H7 (cell line): ENCODE measurements at places on chromosomes 5 and 9. TPM values are rescaled to one million over a fixed set of nuclear protein-coding genes. Genes with fewer than 3 reads are reported as not detected.

The C5orf46 gene
- not detected in 2 replicates for total RNA-seq

The GDNF gene
- 1.00 and 1.6 TPM in 2 replicates for total RNA-seq

The PPIC gene
- total RNA-seq: 12.6 and 13.0 TPM in 2 replicates

The DHX29 gene
- 28.4 and 28.7 TPM in 2 replicates for total RNA-seq

- DNase-seq: no peak
Measured at GRCh38 chr5:93395010-93395409, 186.0 kb downstream of the NR2F1-AS1 start.

DNA sequence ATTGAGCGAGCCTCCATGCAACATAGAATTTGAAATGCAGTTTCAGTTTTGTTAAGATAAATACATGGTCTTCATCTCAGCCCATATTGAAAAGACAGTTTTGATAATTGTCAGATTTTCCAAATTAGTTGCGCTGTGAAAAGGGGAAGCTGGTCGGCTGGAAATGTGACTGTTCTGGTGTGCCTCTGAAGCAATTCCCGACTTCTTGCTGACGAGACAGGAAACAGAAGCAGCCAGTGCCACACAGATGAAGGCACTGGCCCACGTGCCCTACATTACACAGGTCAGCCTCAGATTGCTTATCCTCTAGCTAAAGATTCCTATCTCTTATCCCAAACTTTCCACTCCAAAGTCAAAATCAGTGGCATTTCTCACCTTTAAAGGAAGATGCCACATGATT, 214.1 kb upstream of the TLE4 start:
- no peak for DNase-seq

DNA sequence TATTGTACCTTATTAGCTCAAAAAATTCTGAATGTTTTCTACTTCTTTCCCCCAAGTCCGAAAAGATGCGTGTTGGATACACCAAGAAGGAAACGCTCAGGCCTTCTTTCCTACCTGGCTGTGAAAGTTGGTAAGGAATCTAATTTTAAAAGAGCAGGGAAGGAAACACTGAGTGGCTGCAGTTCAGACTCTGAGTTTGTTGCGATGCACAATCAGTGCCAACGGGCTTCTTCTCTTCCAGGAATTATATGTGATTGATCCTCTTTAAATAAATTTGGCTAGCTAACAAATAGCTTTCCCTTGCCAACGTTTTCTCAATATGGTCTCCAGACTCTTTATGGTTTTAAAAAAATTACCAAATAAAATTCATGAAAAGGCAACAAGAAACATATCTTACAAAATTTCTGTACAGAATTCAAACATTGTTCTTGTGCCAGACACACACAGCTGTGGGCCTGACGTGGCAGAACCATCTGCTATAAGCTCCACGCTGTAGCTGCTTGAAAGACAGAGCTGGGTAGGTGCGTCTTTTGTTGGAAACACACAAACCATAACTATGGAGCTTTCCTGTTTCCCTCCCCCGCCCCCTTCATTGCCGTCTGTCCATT, 493.1 kb downstream of the ZNF608 start:
- DNase-seq: no peak

DNA sequence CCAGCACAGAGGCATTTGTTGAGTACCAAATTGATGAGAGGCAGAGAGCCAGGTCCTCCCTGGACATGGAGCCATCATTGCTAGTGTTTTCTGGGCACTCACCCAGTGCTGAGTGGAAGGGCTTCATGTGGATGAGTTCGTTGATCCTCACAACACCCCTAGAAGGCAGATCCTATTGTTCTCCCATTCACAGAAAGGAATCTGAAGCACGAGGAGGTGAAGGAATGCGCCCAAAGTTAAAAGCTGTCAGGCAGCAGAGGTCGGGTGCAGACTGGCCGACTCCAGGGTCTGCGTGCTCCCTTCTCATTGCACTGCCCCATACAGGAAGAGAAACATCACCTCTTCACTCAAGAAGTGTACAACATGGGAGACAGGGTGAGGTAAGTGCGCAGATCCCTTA, 153.5 kb upstream of the TNPO1 start:
- peak; percentile 14 for DNase-seq

GRCh38 chr9:129826344-129826743, 2.4 kb upstream of the TOR1A start:
- DNase-seq: no peak
